ENCODE measurements at places on chromosomes 5 and 9.

DNA sequence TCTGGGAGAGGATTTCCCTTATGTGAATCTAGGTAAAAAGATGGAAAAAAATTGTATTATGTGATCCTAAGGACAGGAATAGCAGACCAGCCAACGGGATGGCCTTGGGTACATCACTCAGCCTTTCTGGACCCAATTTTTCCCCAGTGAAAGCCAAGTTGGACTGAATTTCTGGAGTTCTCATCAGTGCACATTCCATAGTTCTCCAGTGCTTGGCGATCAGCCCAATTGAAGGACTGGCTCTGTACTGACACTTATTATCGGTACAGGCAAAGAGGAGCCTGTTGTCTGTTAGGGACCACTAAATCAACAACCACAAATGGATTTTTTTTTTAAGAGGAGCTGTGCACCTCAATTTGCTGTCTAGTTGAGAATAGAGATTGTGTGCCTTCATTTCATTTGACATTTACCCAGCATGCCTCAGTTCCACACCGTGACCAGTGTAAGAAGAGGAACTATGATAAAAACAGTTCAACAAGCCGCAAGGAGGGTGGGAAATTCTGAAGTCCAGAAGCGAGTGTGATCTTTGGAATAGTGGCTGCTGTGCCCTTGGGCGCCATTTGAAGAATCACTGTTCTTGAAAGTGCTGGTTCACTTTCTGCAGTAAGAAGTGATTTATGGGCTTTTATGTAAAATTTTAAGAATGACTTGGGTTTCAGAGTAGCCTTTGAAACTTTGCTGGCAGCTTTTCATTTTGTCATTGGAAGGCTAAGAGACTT is 8.0 kb downstream of the ARL10 start:
- DNase-seq, result no peak

- DNase-seq, result no peak
Observed at GRCh38 chr9:79973627-79974026, 401.9 kb downstream of the TLE4 start.

GRCh38 chr9:125391704-125392103 is 130.1 kb downstream of the GAPVD1 start:
- DNase-seq, result no peak

GRCh38 chr9:75504721-75505120 is 385.8 kb upstream of the PCSK5 start:
- no peak for DNase-seq

GRCh38 chr5:93406971-93407401 is 174.0 kb downstream of the NR2F1-AS1 start:
- DNase-seq, result no peak

DNA sequence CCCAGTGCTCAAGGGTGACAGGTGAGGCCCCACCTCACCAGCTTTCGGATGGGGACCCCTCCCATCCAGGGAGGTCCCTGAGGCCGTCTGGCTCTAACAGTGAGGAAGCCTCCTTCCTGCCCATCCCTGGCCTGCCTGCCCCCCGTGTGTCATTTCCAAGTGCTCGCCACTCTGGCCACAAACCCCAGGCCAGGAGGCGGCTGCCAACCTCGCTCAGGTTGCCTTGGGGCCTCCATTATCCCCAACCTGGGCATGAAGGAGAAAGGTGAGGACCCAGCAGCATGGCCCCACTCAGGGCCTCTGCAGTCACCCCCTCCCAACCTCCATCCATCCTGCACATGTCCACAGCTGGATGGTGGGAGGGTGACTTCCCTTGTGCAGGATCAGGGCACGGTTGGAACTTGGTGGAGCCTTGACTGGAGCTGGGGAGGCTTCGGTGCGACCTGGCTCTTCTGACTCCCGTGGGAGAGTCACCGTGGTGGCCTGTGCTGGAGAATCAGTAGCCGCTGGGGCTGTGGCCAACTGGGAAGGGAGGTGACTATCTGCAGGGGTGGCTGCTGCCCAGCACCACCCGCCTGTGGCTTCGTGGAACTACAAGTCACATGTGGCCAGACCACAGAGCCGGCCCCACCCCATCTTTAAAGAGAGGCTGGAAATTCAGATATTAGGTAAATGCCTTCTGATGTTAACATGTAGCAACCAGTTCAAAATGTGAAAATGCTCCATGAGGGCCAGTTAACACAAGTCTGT is 37.5 kb upstream of the GFPT2 start:
- DNase-seq, result no peak

- no peak for DNase-seq
Observed at GRCh38 chr5:51326844-51327243, 56.4 kb upstream of the ISL1 start.

- no peak for DNase-seq
Observed at GRCh38 chr5:114332925-114333324, 28.9 kb upstream of the KCNN2 start.

GRCh38 chr9:126205845-126206498 is 120.7 kb upstream of the MVB12B start:
- no peak for DNase-seq

DNA sequence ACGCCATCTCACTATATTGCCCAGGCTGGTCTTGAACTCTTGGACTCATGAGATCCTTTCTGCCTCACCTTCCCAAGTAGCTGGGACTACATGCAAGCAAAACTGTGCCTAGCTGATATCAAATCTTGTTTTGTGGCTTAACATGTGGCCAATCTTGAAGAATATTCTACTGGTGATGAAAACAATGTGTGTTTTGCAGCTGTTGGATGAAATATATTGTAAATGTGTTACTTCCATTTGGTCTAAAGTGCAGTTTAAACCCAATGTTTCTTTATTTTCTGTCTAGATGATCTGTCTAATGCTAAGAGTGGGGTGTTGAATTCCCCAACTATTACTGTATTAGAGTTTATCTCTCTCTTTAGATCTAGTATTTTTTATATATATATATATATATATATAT is 73.1 kb downstream of the RNF130 start:
- DNase-seq, result no peak

- no peak for DNase-seq
Observed at GRCh38 chr9:1051210-1051583, 1.0 kb downstream of the DMRT2 start.

DNA sequence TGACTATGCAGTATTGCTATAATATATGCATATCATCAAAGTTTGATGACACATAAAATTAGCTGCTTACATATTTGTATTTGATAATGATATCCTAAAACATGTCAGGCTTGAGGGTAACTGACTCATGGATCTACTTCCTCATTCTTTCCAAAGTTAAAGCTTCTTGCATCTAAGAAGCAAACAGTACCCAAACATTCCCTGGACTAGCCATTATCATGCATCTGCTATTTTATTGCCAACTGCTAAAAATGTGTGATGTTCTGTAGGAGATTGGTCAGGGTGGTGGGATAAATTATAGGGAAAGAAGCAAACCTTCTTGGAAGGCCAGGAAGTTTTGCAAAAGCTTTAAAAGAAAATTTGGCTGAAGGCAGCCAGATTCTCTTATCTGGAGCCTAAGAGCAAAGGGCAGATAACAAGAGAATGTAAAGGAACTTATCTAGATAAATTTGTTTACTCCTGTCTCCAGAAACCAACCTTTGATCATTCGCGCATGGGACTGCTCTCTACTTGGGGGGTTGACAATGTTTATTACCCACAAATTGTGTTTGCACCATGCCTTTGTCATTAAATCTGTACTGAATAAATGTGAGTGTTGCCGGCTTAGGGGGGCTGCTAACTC is 604.1 kb upstream of the TLE4 start:
- DNase-seq, result no peak

DNA sequence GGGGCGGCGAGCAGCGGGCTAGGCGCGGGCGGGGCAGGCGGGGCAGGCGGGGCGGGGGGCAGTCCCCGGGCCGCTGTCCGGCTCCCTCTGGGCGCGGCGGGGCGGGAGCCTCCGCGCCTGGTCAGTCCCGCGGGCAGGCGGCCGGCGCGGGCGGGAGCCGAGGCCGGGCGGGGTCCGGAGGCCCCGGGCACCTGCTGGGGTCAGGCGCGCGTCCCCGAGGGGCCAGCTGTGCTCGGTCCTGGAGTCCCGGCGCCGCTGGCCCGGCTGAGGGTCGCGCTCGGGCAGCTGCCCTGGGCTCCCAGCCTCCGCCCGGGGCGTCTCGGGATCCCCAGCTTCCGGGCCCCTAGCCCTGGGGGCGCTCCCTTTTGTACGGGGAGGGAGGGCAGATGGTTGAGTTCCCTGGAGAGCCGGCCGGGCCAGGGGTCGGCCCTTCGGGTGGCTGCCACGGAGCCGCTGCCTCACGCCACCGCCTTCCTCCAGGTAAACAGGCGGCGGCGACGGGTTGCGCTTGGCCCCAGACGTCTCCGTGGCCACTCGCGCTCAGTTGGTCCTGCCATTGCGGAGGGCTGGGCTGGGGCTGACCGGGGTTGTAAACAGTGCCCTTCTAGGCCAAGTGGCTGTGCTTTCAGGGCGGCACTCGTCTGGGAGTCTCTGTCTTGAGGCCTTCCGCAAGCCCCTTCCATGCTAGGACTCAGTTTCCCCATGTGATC is 473 bp downstream of the ZBTB34 start:
- peak; percentile 32 for DNase-seq

GRCh38 chr9:134027561-134027960 is 2.3 kb downstream of the BRD3OS start:
- no peak for DNase-seq

- no peak for DNase-seq
Observed at GRCh38 chr5:1443991-1444360, 1.3 kb downstream of the SLC6A3 start.

GRCh38 chr5:88659529-88660263 is 223.3 kb downstream of the MEF2C start:
- DNase-seq, result no peak

DNA sequence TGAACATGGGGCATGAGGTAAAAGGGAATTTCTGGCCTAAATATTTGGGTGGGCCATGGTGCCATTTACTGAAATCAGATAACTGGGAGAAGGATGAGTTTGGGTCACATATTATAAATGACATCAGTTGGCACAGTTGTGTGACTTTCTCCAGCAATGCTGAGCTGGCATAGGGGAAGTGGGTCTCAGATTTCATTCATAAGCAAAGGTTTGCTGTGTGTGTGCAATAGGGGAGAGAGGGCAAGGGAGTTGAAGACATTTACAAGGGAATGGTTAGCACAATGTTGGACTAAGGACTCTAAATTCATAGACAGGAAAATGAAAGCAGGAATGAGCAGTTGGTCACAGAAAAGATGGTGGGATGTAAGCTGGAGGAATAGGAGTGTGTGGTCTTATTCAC is 47.8 kb upstream of the KLF9 start:
- DNase-seq, result no peak

GRCh38 chr5:164708831-164709230 is 1203.4 kb downstream of the MAT2B start:
- no peak for DNase-seq

DNA sequence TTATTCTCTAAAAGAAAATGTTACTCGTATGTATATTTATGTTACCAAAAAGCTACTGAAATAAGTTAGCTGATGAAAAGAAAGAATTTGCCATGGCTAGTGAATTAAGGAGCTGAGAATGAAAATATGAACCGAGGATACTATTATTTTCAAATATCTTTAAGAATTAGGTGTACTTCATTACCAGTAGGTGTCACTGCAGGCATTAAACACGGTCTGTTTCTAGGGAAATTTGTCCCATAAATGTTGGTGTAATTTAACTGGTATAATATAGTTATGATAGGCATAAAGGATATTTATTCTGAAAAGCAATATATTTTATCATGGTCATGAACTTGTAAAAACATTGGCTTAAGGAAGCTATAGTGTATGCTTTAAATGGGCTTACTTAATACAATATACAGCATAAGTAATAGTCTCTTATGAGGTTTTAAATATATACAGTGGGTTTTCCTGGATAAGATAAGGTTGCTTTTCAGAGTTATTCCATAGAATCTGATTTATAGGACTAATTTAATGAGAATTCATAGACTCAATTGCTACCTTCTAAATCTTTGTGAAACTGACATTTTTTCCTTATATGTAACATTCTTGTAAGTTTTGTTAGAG is 72.4 kb upstream of the MPDZ start:
- DNase-seq, result no peak

GRCh38 chr5:38193015-38193581 is 65.3 kb upstream of the EGFLAM start:
- DNase-seq, result peak; percentile 68

DNA sequence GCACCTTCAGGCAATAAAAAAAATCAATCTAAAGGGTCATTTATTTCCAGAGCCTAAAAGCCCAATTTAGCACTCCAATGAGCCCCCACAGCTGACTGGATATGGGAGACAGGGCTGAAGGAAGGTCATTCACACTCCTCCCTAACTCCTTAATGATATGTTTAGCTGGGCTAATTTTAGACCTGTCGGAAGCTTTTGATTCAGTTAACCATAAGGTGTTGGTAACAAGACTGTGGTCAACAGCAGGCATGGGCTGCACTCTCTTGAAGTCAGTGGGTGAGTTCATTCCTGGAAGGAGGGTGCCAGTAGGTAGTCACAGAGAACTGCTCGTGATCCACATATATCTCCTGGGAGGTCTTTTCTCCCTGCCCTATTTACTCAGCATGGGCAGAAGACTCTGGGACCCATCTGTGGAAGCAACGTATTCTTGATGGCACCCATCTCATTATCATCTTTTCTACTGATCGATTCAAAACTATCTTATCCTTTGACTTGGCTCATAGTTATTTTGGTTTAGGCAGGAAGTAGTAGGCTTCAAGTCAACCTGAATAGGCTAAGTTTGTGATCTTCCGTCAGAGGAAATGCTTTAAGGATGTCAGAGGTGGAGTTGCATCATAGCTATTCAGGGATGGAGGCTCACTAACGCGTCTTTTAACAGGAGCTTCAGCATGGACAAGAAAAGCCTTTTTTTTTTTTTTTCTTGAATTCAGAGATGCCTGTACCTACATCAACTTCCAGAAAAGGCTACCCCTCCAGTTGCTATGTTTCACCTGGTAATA is 367.7 kb upstream of the SLC30A5 start:
- DNase-seq, result no peak

DNA sequence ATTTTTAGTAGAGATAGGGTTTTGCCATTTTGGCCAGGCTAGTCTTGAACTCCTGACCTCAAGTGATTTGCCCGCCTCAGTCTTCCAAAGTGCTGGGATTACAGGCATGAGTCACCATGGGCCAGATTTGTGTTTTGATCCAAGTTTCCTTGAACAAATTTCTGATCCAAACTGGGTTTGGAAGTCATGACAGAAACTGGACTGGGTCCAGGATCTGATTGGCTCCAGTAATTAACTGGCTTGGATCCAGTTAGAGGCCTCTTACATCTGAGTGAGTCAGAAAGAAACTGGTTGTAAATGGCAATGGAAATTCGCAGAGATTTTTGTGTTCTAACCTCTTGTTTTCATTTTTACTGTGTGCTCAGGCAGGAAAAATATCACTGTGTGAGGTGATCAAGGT is 141.6 kb downstream of the SLC25A46 start:
- DNase-seq, result no peak

DNA sequence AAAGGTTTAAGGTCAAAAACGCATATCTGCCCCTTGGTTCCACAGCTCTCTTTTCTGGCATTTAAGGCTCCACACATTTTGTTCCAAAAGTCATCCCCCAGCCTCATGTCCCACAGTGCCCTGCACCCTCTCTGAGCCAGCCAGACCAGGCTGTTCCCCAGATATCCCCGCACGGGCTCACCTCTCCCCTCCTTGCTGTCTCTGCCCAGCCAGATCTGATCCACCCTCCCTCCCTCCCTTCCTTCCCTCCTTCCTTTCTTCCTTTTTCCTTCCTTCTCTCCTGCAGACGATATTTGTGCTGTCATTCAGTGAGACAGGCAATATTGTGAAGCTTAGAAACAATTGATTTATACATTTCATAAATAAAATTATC is 37.0 kb downstream of the DUSP1 start:
- no peak for DNase-seq

- DNase-seq, result no peak
Observed at GRCh38 chr9:33408087-33408486, 5.7 kb upstream of the AQP7 start.

- DNase-seq, result no peak
Observed at GRCh38 chr5:174402222-174402812, 322.1 kb upstream of the MSX2 start.

- no peak for DNase-seq
Observed at GRCh38 chr5:56142614-56143372, 90.3 kb downstream of the ANKRD55 start.
